ENCODE measurements at places on chromosomes 6 and 20. TPM values are rescaled to one million over a fixed set of nuclear protein-coding genes. Genes with fewer than 3 reads are reported as not detected.

Gene RSPH9
- total RNA-seq: 0.40 TPM

Gene IL17F
- not detected for total RNA-seq

Gene MATN4
- total RNA-seq: not detected

Gene ZNF337
- total RNA-seq: 14.2 TPM

Gene TNFRSF6B
- total RNA-seq: 37.0 TPM

Gene ARMH2
- total RNA-seq: not detected

Gene SULF2
- total RNA-seq: 64.6 TPM

DNA sequence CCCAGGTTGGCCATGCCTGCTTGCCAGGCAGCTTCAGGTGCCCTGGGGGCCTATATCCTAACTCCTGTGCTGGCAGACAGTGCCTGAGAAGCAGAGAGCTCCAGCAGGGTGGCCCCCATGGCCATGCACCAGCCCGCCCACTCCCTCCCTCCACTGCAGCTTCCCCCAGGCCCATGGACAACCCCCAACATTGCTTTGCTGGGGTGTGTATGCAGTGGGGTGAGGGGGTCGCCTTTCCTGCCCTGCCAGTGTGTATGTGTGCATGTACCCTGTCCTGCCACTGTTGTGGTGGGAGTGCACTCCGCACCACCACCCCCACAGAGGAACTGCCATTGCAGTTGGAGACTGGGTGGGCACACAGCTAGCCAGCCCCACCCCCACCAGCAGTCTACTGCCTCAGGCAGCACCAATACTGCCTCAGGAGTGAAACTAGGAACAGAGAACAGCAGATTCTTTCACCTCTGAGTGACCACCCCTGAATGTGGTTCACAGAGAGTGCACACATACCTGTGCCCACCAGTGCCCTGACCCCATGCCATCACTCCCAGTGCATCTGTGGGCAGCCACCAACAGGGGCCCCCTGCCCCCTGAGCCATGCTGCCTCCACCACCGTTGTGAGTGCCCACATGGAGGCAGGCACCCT lies 151.1 kb downstream of the LRRC1 start:
- DNase-seq: no peak

GRCh38 chr6:8194490-8194889 lies 92.1 kb upstream of the EEF1E1 start:
- no peak for DNase-seq

DNA sequence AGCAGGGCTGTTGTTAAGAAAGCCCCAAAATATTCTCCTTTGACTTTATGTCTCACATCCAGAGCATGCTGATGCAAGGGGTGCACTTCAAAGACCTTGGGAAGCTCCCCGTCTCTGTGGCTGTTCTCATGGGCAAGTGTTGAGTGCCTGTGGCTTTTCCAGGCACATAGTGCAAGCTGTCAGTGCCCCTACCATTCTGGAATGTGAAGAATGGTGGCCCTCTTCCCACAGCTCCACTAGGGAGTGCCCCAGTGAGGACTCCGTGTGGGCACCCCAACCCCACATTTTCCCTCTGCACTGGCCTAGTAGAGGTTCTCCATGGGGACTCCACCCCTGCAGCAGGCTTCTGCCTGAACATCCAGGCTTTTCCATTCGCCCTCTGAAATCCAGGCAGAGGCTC lies 673.7 kb downstream of the HTR1B start:
- no peak for DNase-seq

- no peak for DNase-seq
Measured at GRCh38 chr6:36612101-36612625, 18.0 kb downstream of the SRSF3 start.

- DNase-seq: no peak
Measured at GRCh38 chr6:105453968-105454367, 51.1 kb upstream of the PREP start.

GRCh38 chr20:4441191-4441590 lies 280.5 kb upstream of the PRND start:
- no peak for DNase-seq

DNA sequence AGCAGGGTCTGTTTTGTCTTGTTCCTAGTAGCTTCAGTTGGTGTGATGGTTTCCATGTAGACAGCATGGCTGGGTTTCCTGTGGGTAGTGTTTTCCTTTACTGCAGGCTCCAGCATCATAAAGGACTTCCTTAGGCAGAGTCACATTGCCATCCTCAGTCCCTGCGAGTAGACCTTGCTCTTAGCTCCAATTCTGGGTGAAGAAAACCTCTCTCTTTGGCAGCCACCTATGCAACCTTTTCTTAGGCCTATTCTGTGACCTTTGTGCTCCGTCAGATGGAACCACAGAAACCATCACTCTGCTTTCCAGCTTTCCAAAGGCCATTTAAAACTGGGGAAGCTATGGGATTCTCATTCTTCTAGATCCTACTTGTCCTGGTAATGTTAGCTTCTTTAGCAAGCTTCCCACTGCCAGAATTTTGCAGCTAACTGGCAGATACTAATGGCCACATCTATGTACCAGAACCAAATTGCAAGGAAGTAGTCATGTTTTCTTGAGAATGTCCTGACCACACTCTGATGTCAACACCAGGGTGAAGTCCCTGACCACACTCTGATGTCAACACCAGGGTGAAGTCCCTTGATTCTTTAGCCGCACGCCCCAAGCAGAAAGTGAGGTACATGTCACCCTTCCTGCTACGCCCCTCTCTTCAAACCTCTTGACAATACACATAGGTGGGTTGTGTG lies 646.6 kb upstream of the HS3ST5 start:
- no peak for DNase-seq

DNA sequence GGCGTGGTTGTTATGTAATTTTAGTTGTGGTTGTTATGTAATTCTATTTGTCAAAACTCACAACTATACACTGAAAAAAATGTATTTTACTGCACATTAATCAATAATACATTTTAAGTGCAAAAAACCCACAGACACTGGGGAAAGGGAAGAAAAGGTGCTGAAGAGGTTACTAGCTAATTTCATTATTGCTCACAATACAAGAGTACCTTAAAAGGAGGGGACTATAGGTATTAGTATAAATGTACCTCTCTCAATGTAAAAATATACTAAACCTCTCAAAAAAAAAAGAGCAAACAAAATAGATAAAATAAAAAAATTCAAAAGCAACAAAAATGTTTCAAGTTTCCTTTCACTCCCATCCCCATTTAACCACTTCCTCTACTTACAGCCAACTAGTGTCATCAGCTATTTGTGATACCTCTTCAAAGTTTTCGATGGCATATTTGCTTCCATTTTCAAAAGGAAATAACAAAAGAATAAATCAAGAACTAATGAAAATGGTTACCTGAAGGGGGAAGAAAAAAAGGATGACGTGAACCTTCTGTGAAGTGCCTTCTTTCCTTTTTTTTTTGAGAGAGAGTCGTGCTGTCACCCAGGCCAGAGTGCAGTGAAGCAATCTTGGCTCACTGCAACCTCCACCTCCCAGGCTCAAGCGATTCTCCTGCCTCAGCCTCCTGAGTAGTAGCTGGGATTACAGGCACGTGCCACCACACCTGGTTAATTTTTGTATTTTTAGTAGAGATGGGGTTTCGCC lies 30.2 kb downstream of the RANBP9 start:
- no peak for DNase-seq

- no peak for DNase-seq
Measured at GRCh38 chr6:14951704-14952103, 294.2 kb upstream of the JARID2 start.
